Activated CD4-positive, alpha-beta memory T cell treated with anti-CD3 and anti-CD28 coated beads for 36 hours (primary cell): ENCODE measurements at places on chromosomes 7 and 10.

DNA sequence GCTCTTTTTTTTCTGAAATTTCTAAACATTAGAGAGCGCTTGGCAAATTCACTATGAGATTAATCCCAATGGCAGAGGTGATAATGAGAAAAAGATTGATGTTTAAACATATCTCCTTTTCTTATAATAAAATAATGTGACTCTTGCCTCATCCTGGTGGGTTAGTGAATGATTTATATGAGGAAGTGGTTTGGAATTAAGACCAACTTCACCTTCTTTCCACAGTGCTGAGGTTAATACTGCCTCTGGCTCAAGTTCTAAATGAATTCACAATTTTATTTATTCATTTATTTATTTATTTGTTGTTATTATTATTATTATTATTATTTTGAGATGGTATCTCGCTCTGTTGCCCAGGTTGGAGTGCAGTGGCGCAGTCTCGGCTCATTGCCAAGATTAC is 40.5 kb upstream of the ADO start:
- no peak for DNase-seq

GRCh38 chr7:154929006-154929726 is 73.8 kb downstream of the PAXIP1 start:
- no peak for DNase-seq

- no peak for DNase-seq
Observed at GRCh38 chr10:54063514-54063913, 737.5 kb downstream of the PCDH15 start.

- DNase-seq = no peak
Observed at GRCh38 chr10:122285506-122286444, 14.7 kb downstream of the BTBD16 start.

DNA sequence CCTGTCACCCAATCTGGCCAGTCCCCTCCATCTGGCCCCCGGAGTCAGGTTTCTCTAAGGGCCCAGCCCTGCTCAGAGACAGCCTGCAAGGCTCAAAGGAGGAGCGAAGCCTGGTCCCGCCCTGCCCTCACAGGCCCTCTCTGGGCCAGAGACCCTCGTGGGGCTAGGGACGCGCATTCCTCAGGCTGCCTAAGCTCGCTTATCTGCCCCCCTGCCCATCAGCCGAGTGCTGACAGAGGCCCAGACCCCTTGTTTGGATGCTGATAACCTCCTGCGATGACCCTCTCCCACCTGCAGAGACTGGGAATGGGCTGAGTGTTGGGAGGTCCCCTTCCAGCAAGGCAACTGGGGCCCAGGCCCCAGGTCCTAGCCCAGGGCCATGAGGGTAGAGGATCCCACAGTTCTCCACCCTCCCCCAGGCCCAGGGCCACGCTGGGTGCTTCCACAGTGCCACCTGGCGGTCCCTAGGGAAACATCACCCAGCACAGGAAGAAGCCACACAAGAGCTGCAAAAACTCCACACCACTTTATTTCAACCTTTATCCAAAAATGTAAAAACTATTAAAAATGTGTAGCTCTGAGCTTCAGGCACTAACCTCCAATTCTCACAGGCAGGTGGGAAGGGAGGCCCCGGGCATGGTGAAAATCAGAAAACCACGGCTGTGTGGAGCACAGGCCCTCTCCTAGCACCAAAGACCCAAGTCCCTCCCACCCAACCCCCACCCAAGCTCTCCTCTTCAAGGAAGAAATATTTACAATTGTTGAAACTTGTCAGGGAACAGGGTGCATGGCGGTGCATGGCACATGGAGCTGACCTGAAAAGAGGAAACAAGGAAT is 2.2 kb downstream of the NPM3 start:
- DNase-seq = peak; percentile 82

DNA sequence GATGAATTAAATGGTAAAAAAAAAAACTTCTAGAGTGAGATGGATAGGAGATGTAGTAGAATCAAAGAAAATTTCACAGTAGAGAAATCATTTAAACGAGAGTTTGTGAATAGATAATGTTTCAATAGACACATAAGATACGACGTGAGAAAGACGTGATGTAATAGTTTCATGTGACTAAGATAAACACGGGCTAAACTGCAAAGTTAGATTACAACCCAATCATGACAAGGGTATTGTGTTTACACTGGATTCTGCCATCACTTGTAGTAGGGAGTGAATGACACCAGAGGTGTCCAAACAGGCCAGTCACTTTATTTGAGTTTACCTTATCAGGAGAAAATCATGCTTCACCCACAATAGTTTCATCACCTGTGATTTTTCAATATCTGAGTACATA is 21.6 kb downstream of the SEMA3D start:
- no peak for DNase-seq

- DNase-seq = no peak
Observed at GRCh38 chr10:71729161-71729636, 9.6 kb upstream of the C10orf105 start.

GRCh38 chr10:14146501-14146900 is 184.2 kb downstream of the FRMD4A start:
- no peak for DNase-seq

DNA sequence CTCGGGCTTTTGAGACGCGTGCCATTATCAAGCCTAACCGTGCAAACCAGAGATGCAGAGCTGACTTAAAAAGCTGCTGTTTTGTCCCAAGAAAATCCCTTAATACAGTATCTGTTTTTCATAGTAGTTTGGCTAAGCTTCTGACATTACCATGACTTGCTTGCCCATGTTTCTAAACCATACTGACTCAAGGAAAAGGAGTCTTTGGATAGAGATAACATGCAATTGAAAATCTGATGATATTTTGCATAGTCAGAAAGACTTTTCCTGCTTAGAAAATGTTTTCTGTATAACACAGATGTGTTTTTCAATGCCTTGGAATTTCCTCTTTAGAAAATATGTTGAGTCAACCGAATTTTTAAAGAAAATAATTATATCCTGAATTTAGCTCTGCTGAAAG is 21.5 kb upstream of the AKR1E2 start:
- DNase-seq = no peak

DNA sequence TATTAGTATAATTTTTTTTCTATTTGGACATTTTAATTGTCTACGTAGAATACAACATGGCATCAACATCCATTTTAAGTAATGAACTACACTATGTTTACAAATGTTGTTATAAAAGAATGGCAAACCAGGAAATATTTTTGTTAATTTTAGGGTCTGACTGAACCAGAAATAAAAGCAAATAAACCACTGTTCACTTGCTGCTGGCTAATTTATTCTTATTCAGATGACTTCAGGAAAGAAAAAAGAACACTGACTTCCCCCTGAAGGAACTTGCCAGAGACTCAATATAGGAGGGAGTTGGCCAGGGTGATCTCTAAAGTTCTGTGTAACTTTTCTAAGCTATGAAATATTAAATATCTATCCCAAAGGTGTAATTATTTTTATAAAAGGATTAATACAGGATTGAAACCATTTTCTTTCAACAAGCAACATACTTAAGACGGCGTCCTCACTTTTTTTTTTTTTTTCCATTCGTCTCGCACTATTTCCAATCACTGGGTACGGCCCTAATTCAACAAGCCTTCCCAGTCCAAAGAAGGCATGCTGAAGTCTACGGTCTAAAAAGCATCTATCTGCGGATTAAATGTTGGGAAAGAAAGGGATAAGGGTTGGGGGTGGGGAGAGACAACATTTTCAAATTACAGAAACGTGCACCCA is 1.2 kb downstream of the USP6NL start:
- no peak for DNase-seq

GRCh38 chr10:8637640-8638039 is 583.2 kb downstream of the GATA3 start:
- DNase-seq = no peak

DNA sequence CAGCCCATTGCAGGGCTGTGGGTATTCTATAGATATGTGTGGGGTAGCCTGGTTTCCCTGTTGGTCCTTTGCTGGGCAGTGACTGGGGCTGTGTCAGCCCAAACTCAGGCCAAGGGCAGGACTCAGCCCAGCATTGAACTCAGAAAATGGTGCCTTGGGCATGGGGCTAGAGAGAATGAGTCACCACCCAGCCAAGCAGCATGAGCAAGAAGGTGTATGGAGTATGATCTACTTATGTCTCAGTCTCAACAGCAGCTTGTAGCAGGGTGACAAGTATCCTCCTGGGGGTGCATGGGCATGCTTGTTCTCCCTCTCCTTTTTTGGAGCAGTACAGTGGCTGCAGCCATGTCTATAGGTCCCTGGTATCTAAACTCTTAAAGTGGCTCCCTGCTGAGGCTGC is 32.0 kb downstream of the STK31 start:
- DNase-seq = no peak

DNA sequence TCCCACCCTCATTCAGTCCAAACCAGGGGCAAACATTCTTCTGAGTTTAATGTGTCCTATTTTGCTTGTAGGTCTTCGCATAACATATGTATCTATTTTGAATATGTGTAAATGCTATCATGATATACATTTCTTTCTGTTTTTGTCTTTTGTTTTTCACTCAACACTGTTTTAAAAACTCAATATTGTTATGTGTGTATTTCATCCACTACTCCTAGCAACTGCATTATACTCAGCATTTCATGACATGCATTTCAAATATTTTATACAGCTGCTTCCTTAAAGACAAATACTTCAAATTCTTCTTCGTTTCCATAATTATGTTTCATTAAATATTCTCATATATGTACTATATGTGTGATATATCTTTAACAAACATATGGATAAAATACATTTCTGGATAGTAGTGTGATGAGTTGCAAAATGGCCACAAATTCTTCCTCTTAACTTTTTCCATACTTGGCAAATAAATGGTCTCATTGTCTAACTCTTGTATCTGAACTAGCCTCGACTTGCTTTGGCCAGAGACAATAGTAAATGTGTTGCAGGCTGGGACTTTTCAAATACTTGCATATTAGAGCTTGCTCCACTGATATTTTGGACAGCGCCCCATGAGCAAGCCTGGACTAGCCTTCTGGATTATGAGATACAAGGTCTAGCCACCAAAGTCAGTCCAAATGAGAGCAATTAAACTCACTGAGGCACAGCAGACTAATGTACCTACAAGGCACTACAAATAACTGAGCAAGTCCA is 539.7 kb upstream of the KCND2 start:
- no peak for DNase-seq

DNA sequence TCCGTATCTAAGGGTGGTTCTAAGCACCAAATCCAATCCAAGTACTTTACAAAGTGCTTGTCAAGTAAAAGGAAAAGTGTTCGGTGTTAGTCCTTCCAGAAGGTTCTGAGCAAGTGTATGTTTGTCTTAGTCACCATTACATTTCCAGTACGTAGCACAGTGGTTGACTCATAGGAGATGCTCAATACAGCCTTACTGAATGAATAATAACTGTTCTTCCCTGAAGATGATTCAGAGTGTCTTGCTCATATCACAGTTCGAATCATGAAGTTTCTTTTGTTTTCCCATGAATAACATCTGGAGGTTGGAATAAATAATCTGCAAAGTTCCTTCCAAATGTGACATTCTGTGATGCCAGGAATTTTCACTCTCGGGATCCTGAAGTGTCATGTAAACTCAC is 53.4 kb downstream of the WNT2 start:
- no peak for DNase-seq

GRCh38 chr7:26507108-26507987 is 215.7 kb downstream of the SNX10 start:
- DNase-seq = no peak

DNA sequence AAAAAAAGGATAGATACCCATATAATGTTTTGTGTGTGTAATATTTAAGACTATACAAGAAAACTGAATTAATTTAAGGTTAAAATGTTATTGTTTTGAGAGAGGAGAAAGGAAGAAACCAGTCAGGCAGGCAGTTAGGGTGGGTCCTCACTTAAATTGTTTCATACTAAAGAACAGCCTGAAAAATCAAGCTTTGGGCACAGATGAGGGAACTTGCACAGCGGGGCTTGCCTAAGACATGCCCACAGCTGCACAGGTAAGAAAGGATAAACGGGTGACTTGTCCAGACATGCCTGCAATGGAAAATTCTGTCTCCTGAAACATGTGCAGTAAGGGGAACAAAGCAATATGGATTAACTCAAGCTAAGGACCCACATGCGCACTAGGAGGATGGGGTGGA is 158.4 kb downstream of the BBS9 start:
- no peak for DNase-seq

DNA sequence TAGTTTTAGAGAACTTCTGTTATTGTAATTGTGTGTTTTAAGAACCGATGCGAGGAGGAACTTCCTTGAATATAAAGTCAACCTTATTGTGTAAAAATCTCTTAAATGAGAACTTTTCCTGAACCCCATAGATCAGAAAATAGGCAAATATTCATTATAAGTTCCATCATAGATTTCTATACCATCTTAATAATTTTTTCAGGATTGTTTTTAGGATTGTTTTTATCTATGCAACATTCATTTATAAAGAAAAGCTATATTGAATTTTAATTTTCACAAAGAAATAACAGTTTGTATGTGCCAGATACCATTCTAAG is 1.7 kb upstream of the SMNDC1 start:
- DNase-seq = no peak

DNA sequence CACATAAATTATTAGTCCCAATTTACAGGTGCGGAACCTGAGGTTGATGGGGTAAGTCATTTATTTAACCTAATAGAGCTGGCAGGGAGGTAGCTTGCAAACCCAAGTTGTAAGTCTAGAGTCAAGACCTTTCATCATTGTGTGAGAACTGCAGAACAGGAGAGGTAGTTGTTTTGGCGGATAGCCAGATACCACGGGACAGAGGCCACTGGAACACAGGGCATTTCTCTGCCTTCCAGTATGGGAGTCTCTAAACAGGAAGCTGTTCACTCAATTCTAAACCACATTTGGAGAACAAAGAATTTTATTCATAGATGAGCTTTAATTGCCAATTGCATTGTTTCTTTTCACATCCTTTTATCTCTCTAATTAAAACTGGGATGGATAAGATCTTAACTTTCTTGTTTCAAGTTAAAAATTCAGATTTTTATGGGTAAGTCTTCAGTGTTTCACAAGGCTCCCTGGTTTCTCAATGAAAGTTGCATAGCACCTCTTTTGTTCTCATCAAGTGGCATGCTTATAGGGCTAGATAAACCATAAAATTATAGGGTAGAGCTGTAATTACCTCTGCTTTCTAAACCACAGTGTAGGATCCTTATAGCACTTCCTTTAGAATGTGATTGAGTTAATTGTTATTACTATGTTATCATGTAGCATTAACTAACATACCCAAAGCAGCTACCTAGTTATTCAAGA is 489.0 kb downstream of the GATA3 start:
- DNase-seq = no peak

GRCh38 chr10:25758041-25758457 is 176.0 kb upstream of the MYO3A start:
- no peak for DNase-seq
